ENCODE measurements at places on chromosomes 12 and 14.
A peak's percentile ranks its signal among the peaks of the same experiment; 100 is the strongest.

DNA sequence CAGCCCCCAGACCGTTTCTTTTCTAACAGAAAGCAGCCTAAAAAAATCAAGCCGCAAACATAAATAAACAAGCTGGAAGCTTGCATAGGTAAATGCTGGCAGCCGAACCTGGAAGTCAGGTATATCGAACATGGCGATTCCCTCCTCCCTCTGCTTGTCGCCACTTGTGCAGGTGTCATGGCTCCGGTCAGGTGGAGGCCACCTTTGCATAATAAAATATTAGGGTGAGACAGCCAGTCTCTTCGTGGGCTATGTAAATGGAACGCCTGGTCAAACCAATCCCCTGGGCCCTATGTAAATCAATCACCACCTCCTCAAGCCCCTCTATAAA is 223.9 kb upstream of the DAAM1 start:
- DNase-seq, result no peak

DNA sequence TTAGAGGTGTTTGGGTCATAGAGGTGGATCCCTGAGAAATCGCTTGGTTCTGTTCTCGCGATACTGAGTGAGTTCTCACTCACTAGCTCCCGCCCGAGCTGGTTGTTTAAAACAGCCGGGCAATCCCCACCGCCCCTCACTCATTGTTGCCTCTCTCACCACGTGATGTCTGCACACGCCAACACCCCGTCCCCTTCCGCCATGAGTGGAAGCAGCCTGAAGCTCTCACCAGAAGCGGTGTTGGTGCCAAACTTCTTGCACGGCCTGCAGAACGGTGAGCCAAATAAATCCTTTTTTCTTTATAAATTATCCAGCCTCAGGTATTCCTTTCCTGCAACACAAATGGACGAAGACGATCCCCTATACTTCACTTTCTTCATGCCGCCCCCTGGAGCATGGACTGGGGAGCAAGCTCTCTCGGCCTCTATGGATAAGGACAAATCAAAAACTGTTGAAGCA is 45.4 kb upstream of the CCND2 start:
- no peak for DNase-seq

- no peak for DNase-seq
Observed at GRCh38 chr12:86735072-86735471, 478.9 kb upstream of the MGAT4C start.

- DNase-seq, result peak; percentile 61
Observed at GRCh38 chr14:75050852-75051555, at the start of gene MLH3. Gene MLH3, minus strand, starts transcription at chr14:75051467. Its CDS starts 1,812 bp downstream, at chr14:75049655.

DNA sequence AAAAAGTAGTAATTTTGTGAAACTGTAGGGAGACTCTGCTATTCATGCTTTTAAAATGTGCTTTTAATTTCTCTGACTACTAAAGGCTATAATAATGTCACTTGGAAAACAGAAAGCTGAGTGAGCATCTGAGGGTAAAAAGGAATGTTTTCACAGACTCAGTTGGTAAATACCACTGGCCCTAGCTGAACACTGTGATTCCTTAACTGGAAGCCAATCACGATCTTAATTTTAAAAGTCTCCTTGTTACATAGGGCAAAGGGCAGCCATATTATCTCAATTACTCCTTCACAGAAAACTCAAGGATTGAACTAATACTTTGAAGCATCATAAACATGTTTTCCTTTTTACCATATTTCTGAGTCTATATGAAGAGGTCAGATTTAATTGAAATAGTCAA is 41.9 kb downstream of the PAWR start:
- DNase-seq, result no peak

GRCh38 chr12:31749024-31749704 is 20.3 kb upstream of the AMN1 start:
- DNase-seq, result no peak

GRCh38 chr14:100764471-100765115 is 37.9 kb downstream of the DLK1 start:
- no peak for DNase-seq

DNA sequence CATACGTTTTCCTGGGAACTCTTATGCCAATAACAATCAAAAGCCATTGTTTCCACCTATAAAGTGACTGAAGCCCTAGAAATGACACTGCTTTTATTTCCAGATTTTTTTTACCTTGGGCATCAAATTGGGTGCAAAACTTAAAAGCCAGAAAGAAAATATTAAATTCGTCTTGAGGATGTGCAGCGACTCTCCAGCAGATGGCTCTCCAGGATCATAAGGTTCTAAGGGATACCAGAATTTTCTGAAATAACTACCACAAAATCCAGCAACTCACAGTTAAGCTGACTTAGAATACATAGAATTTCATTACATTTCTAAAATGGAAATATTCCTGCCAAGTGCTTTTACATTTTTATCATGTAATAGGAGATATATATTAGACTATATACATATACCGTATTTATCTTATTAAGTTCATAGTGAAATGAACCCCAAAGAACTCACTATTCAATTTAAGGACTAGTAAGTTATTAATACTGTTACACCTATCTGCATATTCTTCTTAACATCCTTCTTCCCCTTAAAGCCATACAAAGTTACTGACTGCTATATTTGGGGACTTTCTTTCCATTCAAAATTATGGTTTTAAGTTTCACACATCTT is 44.0 kb downstream of the ARMH4 start:
- no peak for DNase-seq

DNA sequence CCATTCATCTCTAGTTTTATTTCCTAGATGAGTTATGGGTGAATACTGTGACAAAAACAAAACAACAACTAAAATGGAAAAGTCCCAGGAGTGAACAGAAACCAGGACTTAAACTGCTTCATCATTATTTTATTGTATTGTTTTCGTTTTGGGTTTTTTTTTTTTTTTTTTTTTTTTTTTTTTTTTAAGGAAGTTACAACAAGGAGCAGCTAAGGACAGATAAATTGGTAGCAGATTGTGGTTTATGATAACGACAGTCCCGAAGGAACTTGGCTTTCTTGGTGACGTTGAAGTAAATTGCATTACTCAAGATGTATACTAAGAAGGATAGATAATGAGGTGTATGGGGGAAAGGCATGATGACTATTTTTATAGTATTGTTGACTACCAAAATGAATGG is 866.3 kb downstream of the NRXN3 start:
- DNase-seq, result no peak

DNA sequence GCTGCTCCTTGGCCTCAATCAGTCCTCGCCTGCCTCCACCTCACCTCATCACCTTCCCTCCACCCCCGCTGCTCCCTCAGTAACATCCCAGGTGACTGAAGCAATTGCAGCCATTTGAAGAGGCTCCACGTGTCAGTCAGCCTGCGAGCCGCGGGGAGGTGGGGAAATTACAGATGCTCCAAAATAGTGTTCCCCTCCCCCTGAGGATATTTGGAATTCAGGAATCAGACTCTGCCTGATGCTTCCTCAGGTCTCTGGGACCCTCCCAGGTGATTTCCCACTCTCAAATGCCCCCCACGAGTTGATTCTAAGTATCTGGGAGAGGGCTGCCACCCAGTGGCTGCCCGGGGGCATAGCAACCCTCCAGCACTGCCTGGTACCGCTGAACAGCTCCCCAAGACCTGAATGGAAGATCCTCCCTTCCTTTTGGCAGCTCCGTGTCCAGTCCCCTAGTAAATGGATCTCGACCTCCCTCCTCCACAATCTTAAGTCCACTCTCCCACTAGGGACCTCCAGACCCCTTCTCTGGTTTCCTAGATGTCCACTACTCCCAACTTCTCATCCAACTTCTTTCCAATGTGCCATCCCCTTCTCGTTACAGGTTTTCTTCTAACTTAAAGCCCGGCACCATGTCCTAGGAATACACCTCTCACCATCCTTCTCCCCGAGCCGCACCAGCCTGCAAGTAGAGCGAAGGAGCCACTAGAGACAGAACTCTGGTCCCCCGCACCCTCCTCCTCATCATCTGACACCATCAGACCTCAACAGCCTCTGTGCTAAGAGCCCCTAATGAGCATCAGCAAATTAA is 1.4 kb upstream of the ASIC1 start:
- peak; percentile 18 for DNase-seq

GRCh38 chr12:1444142-1444516 is 150.3 kb downstream of the FBXL14 start:
- DNase-seq, result no peak

DNA sequence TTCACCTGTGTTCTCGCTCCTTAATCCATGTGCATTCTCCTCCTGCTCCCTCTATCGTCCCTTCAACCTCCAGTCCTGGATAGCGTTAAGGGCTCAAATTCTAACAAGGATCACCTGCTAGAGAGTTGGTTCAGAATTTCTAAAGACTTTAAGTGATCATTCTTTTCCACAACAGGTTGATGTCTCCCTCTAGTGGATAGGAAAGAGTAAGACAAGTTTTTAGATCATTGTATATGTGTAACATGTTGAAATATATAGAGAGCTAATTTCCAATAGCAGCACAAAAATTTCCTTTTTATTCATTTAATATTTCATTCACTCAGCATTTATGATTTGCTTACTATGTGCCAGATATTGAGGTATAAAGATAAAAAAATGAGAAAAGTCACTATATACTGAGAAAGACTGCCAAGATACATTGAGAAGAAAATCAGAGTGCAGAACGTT is 9.3 kb upstream of the ESR2 start:
- DNase-seq, result no peak

DNA sequence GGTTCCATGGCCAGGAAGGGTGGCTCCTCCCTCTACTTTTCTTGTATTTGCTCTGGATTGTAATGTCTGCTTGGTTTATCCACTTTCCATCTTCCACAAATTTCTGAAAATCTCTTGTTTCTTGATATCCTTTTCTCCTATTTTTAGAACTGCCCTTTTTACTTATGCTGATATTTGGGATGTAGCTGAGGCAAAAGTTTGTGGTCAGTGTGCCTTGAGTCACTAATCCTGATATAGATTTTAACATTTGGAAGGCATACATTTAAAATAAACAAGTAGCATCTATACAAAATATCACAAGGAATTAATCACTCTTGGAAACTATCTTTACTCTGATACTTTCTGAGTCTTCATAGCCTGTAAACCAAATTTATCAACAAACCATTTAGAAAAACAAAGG is 11.0 kb downstream of the GRIP1 start:
- no peak for DNase-seq

DNA sequence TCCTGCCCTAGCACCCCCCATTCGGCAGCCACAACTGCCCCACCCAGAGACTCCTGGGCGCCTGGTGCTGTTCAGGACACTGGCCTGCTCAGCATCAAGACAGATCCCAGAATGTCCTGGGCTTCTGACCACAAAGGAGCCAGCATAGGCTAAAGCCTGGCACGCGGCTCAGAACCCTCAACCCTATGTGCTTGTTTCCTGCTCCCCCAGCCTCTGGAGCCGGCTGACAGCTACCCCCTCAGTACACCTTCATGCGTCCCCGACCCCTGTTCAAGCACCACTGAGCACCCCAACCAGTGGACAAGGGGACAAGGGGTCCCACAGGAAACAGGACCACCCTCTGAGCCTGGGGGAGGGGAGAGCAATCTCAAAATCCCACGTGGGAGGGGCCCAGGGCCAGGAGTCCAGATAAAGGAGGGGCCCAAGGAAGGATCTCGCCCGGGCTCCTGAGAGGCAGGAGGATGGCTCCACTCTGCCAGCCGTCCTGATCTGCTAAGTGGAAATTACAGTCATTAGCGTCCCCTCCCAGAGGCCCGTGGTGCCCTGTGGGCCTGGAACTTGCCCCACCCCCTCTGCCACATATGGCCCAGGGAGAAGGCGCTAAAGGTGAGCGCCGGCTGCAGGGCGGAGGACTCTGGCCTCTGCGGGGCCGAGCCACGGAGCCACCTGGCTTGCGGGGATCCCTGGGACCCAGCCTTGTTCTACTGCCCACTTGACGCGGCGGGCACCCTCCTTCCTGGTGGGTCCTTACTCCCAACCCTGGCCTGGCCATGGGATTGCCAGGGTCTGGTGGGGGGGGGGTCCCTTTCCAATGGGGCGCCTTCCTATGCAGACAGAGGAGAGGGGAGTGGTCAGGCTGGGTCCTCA is 27.2 kb upstream of the GPR132 start:
- no peak for DNase-seq

DNA sequence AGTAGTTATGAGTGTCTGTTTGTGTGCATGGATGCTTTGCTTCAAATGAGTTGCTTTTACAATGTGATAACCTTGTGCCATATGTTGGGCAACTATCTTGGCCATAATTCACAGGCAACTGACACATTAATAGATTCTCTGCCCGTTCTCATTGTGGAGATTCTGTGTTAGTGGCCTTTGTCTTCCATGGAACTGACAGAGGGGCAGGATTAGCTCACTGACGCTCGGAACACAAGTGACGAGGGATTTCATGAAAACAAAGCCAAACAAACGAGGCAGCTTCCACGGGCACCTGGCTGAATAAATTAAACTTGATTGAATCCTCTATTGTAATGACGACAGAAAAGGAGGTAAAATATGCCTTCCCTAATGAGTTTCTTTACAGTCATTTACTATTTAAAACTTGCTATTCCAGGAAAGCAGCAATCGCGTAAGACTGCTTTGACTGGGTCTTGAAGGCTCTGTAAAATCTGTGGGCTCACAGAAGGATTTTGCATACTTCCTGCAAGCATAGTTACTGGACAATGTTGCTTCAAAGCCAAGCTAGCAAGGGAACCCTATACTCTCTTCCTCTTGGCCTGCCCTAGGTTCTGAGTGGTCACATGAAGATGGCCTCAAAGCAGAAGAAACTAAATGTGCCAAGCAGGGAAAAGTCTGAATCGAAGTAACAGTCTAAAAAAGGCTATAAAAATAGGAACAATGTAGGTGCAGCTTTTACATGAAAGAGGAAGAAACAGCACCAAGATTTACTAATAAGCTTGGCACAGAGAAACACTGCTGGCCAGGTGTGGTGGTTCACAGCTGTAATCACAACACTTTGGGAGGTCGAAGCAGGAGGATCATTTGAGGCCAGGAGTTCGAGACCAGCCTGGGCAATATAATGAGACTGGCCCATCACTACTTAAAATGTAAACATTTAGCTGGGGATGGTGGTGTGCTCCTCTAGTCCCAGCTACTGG is 28.1 kb upstream of the SINHCAF start:
- no peak for DNase-seq

- no peak for DNase-seq
Observed at GRCh38 chr12:28800129-28800528, 348.9 kb upstream of the FAR2 start.

- DNase-seq, result peak; percentile 51
Observed at GRCh38 chr12:14961466-14962152, at the start of gene ARHGDIB. Gene ARHGDIB, minus strand, starts transcription at chr12:14961601. Its CDS starts 10,889 bp downstream, at chr12:14950712.

DNA sequence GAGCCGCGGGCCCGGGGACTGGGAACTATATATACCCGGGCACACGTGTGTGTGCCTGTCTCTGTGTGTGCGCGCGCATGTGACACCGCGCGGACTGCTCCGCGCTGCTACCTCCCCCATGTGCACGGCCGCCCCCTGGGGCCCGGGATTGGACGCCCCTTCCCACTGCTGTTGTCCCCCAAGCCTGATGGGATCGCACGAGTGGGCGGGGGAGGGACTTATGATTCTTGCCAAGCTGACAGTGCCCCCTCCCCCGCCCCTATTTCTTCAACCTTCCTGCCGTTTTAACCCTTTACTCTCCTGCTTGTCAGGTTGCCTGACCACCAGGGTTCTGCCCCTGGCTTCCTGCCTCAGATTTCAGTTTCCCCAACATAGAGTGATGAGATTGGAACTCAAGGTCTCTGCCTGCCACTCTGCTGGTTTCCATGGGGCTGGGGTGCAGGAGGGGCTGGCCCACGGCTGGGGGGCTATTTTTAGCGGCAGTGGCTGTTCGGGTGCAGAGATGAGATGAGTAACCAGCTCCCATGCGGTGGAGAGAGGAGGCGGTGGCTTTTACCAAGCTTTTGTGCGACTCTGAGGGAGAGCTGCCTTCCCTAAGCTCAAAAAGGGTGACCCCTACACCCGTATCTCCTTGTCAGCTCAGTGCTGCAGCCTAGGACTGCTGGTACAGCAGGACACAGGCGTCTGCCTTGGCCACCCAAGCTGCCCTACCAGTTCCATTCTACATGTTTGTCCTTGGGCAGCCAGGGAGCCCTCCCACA is at the start of gene DDN:
DDN (minus strand) TSS at position 5 of the 761 bp plus-strand sequence. CDS start 88 bp downstream, outside the sequence.
- no peak for DNase-seq

All from stimulated activated CD8-positive, alpha-beta memory T cell treated with anti-CD3 and anti-CD28 coated beads, Interleukin-4, amount 100 ng/mL, for 4 hours (primary cell).